CD8-positive, alpha-beta T cell (primary cell): ENCODE measurements at places on chromosomes 12 and 14.

DNA sequence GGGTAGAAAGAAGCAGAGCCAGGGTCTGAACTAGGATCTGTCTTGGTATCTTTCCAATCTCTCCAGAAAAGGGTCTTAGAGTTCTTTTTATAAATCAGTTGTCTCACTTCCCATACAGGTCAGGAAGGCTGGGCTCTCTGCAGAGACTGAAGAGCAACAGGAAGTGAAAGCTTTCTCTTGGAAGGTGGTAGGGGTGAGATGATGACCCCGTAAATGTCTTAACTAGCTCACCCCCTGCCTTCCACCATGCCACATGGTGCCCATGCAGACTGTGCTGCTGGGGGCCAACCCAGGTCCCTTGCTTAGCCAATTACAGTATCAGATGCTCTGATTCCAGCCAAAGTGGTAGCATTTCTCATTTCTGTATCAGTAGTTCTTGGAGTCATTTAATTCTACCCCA lies 17.6 kb upstream of the RASSF8 start:
- no peak for DNase-seq

GRCh38 chr12:53657041-53657440 lies 18.8 kb downstream of the ATP5MC2 start:
- no peak for DNase-seq

- DNase-seq: no peak
Measured at GRCh38 chr14:25607192-25607591, 557.2 kb upstream of the STXBP6 start.

GRCh38 chr12:25644979-25645378 lies 91.9 kb upstream of the LMNTD1 start:
- no peak for DNase-seq

DNA sequence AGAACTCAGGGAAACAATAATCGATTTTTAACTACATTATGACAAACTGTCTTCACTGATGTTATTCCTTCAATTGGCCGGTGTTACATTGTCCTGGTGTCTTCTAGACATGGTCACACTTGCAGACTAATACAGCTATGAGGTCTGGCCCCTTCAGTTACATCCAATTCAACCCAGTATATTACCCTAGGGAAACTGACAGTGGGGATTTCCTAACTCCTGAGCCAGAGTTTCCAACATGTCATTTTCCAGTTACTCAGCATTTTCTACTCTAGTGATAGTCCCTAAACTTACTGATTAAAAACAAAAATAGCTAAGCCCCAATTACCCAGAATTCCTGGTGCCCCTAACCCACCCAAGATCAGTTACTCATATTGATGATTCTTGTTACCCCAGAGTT lies 21.1 kb downstream of the IFNG start:
- no peak for DNase-seq

GRCh38 chr14:94640721-94641631 lies 28.8 kb downstream of the SERPINA3 start:
- DNase-seq: no peak

DNA sequence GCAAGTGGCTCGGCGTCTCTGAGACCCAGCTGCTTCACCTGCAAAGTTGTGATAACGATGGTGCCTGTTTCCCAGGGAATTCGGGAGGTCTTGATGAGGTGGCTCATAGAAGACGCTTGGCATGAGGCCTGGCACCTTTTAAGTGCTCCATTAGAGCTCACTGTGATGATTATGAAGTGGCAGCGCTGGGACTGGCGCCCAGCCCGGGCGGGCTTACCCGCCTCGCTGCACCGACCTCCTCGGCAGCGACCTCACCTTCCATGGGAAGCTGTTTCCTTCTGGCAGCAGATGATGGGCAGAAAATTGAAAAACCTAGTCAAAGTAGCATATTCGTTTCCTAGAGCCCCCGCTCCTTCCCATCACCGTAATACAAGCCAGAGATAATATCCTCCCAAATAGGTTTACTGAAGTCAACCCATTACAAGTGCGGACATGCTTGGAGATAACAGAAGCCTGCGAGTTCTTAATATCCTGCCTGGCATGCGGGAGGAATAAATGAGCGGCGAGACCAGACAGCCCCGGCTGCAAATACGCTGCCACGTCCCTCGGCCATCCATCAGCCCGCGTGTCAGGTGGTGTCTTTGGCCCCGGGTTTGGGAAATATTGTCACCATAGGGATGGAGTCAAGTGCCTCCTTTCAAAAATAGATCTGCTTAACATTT lies 35.2 kb upstream of the DLK1 start:
- no peak for DNase-seq

- DNase-seq: no peak
Measured at GRCh38 chr14:30808576-30808975, 65.8 kb upstream of the COCH start.

DNA sequence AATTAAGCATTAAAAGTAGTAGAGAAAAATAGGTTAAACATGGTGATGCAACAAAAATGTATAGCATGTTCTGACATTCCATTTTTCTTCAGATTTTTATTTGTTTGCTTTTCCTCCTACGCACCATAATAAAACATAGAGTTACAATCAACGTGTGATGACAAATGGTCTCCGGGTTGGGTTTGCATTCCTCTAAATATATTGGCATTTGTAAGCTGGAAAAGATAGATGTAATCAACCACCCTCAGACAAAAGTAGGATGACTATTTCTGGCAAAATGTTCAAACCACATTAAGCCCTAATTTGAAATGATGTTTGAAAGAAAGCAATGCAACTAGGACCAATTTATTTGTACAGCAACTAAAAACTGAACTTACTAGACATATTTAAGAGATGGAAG lies 58.4 kb downstream of the SLC25A21 start:
- DNase-seq: no peak

GRCh38 chr14:55688566-55688965 lies 108.6 kb downstream of the KTN1 start:
- no peak for DNase-seq

DNA sequence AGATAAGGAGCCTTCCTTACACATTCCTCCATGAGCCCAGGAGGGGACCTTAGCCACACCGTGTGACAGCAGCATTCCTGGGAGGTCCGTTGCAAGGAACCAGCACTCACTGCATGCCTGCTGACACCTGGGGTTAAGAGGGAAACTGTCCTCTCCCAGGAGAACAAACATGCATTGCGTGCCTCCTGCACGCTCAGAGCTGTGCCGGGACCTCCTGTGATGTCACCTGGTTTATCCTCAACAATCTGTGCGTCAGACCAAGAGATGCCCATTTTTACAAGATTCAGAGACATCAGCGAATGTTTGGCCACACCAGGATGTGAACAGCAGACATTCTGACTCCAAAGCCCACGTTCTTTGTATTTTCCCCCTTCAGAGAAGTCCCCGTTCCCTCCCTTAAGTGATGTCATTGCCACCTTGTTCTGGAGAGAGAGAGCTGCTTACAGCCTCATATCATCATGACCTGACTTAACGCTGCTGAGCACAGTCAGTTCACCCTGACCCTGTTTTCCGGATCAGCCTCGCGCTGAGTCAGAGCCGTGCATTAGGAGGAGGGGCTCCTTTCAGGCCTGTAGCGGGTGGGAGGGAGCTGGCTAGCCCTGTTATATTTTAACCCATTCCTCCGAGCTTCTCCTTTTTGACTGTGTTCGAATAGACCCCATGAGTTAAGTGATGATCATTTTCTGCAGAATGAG lies 36.2 kb downstream of the TMEM120B start:
- DNase-seq: no peak

DNA sequence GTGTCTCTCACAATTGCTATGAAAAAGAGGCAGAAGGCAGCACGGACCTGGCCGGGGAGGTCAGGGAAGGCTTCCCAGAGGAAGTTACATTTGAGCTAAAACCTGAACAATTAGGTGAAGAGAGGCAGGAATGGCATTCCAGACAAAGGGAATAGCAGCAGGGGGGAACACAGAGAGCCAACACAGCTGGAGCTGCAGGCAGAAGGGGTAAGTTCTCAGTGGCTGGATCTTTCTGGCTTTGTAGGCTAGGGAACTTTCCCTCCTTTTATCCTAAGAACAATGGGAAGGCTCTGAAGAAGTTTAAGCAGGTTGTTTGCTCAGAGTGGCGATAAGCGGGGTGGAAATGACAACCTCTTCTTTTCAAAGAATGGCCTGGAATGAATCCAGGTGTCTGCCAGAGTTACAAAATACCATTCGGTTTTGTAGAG lies 100.0 kb downstream of the PRIMA1 start:
- no peak for DNase-seq

DNA sequence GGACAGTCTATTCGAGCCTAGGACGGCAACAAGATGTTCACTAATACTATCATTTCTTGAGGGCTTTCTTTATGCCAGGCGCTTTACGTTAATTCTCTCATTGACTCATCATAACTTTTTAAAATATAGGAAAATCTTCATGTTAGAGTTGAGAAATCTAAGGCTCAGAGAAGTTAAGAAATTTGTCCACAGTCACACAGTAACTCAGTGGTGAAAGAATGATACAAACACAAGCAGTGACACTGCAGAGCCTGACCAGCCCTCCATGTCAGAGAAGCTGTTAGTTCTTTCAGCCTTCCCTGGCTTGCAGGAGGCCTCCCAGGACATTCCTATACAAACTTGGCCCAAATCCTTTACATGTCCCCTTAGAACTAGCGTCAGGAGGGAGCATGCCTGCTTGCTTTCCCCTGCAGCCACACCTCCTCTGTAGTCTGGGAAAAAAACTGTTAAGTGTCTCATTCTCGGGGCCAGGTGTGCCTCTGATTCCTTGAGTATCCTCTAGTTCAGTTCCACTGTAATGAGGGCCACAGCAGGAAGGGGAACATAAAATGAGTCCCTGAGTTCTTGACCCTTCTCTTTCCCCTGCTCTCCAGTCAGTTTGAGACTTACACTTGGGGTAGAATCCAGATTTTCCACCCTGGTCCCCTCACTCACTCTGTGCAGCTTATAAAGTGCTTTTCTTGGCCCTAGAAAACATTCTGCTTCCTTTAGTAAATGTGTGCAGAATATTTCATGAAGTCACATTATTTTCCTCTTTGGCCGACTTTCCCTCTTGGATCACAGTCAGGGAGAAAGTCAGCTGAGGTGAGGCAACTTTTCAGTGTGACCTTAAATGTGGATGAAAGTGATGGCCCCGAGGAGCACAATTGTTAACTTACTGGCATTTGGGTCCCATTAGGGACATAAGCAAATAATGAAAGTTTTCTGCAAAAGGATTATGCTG lies 152.2 kb upstream of the HIF1A start:
- DNase-seq: no peak

DNA sequence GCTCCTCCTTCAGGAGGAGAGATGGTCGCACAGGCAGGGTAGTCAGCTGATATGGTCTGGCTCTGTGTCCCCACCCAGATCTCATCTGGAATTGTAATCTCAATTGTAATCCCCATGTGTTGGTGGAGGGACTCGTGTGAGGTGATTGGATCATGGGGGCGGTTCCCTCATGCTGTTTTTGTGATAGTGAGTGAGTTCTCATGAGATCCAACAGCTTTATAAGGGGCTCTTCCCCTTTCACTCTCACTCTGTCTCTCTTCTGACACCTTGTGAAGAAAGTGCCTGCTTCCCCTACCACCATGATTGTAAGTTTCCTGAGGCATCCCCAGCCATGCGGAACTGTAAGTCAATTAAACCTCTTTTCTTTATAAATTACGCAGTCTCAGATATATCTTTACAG lies 218.9 kb upstream of the TMTC1 start:
- DNase-seq: no peak

DNA sequence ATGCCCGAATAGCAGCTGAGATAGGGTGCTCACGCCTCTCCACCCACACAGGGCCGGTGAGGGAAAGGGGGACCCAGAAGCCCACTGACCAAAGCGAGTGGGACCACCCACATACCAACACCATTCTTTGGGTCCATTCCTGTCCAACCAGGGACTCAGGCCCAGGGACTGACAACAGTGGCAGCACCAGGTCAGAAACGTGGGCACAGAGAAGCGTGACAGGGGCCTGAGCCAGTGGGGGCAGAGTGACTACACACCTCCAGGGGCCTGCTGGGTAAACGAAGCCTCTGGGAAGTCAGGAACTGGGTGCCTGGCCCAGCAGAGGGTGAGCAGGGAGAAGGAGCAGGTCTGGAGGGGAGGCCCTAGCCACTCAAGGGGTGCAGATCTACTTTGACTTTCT lies 13.7 kb downstream of the SPRYD3 start:
- no peak for DNase-seq

GRCh38 chr14:32567543-32568384 lies 238.7 kb downstream of the AKAP6 start:
- DNase-seq: no peak

GRCh38 chr12:7989827-7990491 lies 42.6 kb upstream of the FOXJ2 start:
- peak; percentile 27 for DNase-seq
